ENCODE measurements at places on chromosomes 1 and 21. TPM values are rescaled to one million over a fixed set of nuclear protein-coding genes. Genes with fewer than 3 reads are reported as not detected.

Gene FCRL5
- total RNA-seq: 0.10 TPM

Gene PROK1
- not detected for total RNA-seq

Gene LEFTY2
- not detected for total RNA-seq

Gene LRRC3
- 3.4 TPM for total RNA-seq

Gene LCE3E
- total RNA-seq: not detected

Gene GNAT2
- total RNA-seq: not detected

Gene RAD54L
- total RNA-seq: 59.3 TPM

Gene POGZ
- total RNA-seq: 67.7 TPM

Gene C1orf185
- not detected for total RNA-seq

Gene SPATA21
- total RNA-seq: not detected

Gene CLIC6
- 0.08 TPM for total RNA-seq

Gene NIPAL3
- total RNA-seq: 43.4 TPM

Gene IGSF9
- not detected for total RNA-seq

Gene ADAMTS4
- 2.1 TPM for total RNA-seq

Gene TSSK3
- 0.21 TPM for total RNA-seq

Gene USP33
- total RNA-seq: 56.6 TPM

All from activated CD8-positive, alpha-beta T cell treated with anti-CD3 and anti-CD28 coated beads, Interleukin-2, amount 10 ng/mL, durations not matched to agents 7 days and 5 days (primary cell).